ENCODE measurements at places on chromosomes 1 and 21.
A peak's percentile ranks its signal among the peaks of the same experiment; 100 is the strongest.

- peak; percentile 51 for DNase-seq
Observed at GRCh38 chr1:67850611-67851075, 17.4 kb upstream of the GNG12 start.

- DNase-seq = no peak
Observed at GRCh38 chr1:60740154-60740553, 342.2 kb upstream of the NFIA start.

GRCh38 chr1:25643929-25644328 lies 27.3 kb downstream of the MAN1C1 start:
- DNase-seq = no peak

- DNase-seq = no peak
Observed at GRCh38 chr1:23594149-23594907, 35.0 kb upstream of the ID3 start.
